ENCODE measurements at places on chromosomes 13 and 19.

- DNase-seq: no peak
These were observed 197.1 kb downstream of the NDFIP2 start for GRCh38 chr13:79678100-79678499.

- no peak for DNase-seq
These were observed 112.3 kb upstream of the FBXL3 start for GRCh38 chr13:77139306-77139705.

DNA sequence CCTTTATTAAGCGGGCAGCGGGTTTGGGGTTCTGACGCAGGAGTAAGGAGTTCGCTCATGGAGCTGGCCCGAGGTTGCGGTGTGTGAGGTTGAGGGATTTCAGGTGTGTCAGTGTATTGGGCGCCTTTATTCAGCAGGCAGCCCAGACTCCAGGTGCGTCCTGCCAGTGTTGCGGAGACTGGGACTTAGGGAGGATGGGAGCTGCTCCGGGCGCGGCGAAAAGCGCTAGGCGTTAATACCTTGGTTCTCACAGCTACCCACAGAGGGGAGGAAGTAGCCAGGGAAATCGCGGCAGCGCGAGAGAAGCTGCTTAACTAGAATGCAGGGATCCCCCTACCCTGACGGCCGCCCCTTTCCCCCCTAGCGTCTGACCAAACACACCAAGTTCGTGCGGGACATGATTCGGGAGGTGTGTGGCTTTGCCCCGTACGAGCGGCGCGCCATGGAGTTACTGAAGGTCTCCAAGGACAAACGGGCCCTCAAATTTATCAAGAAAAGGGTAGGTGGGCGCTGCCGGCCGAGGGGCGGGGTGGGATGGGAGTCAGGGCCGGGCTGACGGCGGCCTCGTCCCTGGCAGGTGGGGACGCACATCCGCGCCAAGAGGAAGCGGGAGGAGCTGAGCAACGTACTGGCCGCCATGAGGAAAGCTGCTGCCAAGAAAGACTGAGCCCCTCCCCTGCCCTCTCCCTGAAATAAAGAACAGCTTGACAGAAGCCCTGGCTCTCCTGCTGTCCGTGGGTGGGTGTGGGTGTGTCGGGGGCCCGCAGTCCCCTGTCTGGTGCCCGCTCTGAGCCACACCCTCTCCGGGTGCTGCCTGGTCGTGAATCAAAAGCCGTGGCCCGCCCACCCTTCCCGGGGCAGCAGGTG is 1.1 kb downstream of the RPL36 start:
- DNase-seq: peak; percentile 72

GRCh38 chr13:78364711-78365110 is 238.6 kb downstream of the POU4F1 start:
- no peak for DNase-seq

- no peak for DNase-seq
These were observed 15.5 kb downstream of the STAP2 start for GRCh38 chr19:4322942-4323665.

DNA sequence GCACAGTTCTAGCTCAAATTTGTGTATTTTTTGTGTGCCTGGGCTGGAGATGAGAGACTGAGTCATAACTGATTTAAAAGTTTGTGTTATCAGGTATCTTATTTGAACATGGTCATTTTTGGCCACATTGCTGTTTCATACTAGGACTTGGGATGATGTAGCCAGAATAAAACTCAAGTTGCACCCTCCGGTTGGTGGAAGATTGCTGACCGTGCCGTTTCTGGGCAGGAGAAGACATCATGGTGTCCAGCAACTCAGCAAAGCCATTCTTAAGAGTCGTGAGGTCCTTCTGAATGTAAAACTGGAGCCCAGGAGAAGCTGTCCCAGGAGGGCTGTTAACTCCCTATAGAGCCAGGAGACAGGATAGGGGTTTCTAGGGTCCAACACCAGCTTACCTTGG is 7.6 kb downstream of the CEBPG start:
- no peak for DNase-seq
